ENCODE measurements at places on chromosomes 4 and X.

GRCh38 chrX:115693476-115693875 is 132.5 kb downstream of the PLS3 start:
- no peak for DNase-seq

- no peak for DNase-seq
Measured at GRCh38 chr4:5908876-5909427, 16.1 kb upstream of the CRMP1 start.

- peak; percentile 76 for DNase-seq
Measured at GRCh38 chrX:3271834-3272186, 74.6 kb downstream of the MXRA5 start.

DNA sequence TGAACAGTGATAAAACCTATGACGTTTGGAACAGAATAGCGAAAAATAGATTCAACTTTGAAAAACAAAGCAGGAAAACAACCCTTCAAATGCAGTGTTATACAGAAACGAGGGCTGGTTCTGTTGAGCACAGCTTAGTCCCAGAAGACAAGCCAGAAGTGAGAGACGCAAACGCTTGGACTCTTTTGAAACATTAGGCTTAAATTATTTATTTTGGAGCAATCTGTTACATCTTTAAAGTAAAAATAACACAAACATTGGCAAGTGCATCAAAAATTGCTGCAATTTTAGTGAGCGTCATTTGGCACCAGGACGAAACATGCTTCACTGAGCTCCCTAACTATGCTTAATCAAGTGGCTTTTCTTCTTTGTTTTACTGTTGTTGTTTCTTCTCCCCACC is 63.5 kb downstream of the ENPP6 start:
- no peak for DNase-seq

DNA sequence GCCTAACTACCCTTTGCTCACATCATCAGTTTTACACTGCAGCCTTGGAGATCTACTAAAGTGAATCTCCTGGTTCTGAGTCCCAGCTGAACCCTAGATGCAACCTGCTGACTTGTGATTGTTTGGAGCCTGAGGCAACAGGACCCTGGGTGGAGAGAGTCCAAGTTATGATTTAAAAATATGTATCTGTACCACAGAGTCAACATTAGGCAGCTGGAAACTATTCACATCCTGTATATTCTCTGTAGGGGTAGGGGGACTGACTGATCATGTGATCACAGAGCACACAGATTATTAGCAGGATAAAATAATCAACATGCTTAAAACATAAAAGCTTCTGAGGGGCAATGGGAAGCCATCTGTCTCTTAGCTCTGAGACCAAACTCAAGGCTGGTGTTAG is 52.1 kb downstream of the CT47B1 start:
- no peak for DNase-seq

- no peak for DNase-seq
Measured at GRCh38 chr4:41299486-41299885, 42.8 kb downstream of the UCHL1 start.

DNA sequence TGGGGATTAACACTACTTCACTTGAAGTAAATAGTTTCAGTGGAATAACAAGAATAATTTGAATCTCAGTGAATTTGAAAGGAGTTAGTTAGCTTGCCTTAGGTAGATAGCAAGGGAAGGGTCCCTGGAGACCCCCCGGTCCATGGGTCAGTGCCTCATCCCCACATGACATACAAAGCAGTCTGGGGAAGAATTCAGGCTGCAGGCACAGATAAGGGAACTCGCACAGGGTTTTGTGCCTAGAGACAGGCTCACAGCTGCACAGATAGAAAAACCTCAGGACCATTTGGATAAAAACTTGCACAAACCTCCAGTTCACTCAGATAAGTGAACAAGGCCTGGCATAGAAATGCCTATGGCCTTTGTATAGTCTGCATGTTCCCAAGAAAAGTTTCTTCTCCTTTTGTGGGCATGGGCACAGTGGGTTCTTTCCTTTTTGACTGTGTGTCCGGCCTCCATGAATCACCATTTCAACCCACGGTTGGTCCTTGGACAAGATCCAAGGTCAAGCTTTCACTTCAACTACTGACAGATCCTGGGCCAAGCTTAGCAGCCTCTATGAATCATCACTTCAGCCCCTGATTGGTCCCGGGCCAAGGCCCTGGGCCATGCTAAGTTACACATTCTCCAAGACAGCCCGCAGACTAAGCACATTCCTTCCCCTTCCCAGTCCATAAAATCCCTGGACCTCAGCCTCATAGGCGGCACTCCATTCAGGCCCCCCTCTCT is 108.3 kb upstream of the KLHL4 start:
- peak; percentile 3 for DNase-seq

GRCh38 chrX:101229170-101229569 is 9.6 kb downstream of the DRP2 start:
- peak; percentile 72 for DNase-seq

DNA sequence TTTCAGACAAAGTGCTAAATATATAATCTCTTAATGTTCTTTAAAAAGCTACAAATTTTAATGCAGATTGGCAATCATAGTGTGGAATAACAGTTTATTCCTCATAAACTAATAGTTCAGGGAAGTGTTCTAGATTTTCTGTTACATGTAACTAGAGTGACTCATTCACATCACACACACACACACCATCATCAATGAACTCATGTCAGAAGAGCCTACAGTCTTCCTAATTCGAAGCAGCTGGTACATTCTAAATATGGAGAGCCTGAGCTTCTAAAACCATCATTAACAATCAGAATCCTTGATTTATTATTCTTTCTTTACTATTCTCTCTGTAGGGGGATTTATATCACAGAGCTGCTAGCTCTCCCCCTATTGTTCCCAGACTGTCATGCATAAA is 49.6 kb downstream of the DKK2 start:
- DNase-seq, result peak; percentile 85

Data from GM23248 (cell line).